ENCODE measurements at places on chromosomes 12 and 14.

GRCh38 chr12:41142376-41142775 lies 45.7 kb upstream of the PDZRN4 start:
- DNase-seq: no peak

DNA sequence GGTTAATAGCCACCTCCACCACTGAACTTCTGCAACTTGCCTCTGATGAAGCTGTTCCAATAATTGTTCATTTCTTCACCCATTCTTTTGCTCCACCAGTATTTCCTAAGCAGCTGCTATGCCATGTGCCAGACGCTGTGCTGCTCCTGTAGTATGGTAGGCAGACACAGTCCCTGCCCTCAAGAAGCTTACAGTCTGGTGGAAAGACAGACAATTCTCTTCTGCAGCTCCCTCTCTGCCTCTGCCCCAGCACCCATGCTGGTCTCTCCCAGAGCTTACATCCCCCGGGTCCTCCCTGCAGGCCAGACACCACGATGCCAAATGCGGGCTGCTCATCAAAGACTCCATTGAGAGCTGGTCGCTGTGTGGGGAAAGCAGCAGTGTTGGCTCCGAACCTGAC lies 111.6 kb upstream of the ESRRB start:
- DNase-seq: no peak

GRCh38 chr14:89564989-89565388 lies 148.0 kb upstream of the FOXN3 start:
- no peak for DNase-seq

DNA sequence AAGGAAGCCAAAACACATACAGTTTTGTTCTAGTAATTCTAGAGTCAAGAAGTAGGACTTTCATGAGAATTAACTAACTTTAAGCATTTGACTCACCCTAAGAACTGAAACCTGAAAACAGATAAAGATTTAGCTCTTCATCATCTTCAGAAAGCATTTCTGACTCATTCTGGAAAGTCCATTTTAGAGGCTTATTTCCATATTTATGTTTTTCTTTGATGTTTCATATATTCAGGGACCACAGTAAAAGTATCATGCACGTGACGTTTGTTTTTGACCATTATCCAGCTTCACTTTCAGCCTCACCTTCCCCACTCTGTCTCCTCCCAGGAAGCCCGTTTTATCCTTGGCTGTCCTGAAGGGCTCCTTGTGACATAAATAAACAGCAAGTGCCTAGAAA lies 79.2 kb downstream of the MDGA2 start:
- DNase-seq: no peak

DNA sequence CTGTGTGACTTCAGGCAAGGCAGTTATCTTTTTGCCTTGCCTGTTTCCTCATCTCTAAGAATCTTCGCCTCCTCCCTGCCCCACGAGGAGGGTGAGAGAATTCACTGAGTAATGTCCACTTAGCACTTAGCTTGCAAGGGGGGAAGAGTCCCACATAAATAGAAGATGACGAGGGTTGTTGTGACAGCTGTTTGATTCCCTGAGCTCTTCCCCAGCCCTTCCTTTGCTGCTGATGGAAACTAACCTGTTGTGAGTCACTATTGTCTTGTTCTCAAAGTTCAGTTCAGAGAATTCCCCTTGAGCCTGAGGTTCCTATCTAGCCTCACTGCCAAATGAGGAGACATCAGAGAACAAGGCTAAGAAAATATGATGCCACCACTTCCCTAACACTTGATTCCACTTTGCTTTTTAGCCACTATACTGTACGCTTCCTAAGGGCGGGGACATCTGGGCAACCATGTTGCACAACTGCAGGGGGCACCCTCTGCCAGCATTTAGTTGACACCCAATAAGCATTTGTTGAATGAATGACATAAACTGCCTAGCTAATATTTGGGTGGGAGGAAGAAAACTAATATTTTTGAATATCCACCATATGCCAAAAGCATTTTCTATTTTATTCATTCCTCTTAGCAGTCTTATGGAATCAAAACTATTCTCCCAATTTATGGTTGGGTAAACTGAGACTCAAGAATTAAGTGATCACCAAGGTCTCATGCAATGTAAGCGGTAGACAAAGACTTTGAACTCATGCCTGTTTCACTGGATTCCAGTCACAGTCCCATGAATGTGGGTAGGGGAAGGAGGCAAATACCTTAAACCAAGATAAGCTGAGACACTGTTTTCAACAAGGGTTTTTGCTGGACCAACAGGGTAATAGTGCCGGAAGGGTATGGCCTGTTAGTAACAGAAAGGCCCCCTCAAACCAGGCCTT lies 77.6 kb downstream of the ZFP36L1 start:
- no peak for DNase-seq

GRCh38 chr14:102784892-102785594 lies 7.8 kb downstream of the TRAF3 start:
- DNase-seq: no peak

DNA sequence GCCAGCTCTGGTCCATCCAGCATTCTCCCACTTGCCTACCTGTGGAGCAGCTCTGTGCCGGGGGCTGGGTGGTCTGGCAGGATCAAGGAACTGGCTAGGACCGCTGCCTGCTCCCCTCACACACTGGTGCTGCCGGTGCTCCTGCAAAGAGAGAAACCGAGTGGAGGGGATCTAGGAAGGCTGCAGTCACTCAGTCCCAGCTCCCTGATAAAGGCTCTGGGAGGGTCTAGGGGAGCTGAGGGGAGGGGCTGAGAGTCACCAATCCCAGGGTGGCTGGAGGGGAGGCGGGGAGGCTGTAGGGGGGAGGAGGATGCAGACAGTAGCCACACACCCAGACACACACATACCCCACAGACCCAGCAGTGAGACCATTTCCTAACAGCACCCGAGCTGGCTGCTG lies at the start of gene TAC3:
Gene TAC3, minus strand, starts transcription at position 182 of the 400 bp plus-strand sequence. CDS start 732 bp downstream, outside the sequence.
- DNase-seq: peak; percentile 25

GRCh38 chr12:92034858-92035401 lies 110.7 kb downstream of the BTG1 start:
- no peak for DNase-seq

- DNase-seq: no peak
These were observed 134.2 kb downstream of the HMGA2 start for GRCh38 chr12:65958456-65958855.

DNA sequence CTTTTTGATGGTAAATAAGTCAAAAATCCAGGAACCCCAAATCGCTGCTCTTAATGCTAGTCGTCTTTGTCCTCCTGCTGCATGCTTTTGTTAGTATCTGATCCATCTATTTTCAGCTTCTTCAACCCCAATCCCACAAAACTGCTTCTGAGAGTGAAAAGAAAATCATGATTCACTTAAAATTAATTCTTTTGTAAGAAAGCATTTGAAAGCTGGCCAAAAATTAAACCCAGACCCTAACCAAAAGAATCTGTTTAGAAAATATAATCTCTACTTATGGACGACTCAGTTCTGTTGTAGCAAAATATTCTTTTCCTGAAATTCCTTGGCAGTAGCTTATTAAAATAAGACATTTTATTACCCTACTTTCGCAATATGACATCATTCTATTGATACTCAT lies 443.6 kb upstream of the SYT1 start:
- no peak for DNase-seq

GRCh38 chr12:674272-674781 lies 11.1 kb upstream of the NINJ2 start:
- DNase-seq: peak; percentile 63

DNA sequence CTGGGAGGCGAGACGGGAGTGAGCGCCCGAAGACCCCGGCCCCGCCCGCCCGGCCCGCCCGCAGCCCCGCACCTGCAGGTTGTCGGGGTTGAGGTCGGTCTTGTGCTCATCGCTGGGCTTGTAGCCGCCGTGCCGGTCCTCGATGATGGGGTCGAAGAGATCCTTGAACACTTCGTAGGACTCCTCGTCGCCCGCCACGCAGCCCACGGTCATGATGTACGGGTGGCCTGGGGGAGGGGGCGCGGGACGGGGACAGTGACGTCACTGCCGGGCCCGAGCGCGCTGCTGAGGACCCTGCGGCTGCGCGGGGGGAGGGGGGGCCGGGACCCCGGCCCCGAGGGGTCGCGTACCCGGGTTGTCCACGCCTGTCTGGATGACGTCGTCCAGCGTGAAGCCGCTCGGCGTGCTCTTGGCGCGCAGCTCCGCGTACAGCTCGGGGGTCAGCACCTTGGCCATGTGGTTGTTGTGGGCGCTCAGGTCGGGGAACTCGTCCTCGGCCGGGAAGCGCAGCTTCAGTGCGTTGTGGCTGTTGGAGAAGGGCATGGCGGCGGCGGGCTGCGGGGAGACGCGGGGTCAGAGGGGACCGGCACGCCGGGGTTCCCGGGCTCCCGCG lies 573 bp downstream of the CKB start:
- no peak for DNase-seq

GRCh38 chr12:26193539-26193938 lies 1.8 kb upstream of the SSPN start:
- DNase-seq: no peak

GRCh38 chr12:55931780-55932550 lies 1.0 kb downstream of the DGKA start:
- DNase-seq: peak; percentile 65

GRCh38 chr12:5456030-5456429 lies 24.1 kb downstream of the NTF3 start:
- no peak for DNase-seq

DNA sequence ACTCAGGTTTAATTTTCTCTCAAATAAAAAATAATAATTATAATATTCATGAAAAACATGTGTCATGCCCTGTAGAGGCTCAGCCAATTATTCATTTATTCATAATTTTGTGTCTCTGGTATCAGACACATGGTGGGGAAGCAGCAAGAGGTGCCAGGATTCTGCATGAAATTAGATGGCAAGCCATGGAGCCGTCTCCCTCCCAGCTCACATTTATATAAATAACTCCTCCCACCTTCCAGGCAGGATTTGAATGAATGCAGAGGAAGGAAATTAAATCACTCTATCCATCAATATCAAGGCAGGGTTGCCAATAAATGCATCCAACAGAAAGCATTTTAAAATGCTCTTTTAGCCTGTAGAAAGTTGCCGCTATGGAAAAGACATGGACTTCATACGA lies 98.1 kb downstream of the PTPRR start:
- DNase-seq: no peak

GRCh38 chr12:79521576-79521975 lies 169.2 kb downstream of the PAWR start:
- no peak for DNase-seq

DNA sequence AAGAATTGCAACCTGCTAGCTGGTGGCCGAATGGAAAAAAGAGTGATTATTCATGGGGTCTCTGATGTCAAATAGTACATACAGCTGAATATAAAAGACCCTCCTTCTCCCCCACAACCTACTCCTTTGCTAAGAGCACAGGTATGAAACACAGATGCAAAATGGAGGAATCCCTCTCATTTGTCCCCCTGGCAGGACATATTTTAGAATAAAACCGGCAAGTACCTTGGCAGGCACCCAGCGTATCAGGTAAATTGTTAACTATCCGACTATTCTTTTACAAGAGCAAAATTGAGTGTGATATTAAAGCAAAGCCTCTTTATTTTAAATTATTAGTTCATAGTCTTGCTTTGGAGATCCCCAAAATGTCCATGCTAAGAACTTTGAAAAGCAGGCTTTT lies 73.7 kb upstream of the USP44 start:
- DNase-seq: no peak

DNA sequence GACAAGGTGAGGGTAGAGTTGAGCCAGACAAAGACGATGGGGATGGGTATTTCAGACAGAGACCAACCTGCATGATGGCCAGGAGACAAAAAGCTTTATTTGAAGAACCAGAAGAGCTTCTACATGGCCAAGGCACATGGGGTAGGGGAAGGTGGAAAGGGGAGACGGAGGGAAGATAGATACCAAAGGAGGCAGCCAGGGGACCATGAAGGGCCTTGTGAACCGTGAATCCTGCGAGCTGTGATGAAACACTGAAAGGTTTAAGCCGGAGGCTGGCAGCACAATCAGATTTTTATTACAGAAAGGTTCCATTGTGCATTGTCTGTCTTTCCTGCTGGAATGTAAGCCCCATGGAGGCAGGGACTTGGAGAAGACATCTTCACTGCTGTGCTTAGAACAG lies 72.4 kb downstream of the PLXNC1 start:
- DNase-seq: no peak

DNA sequence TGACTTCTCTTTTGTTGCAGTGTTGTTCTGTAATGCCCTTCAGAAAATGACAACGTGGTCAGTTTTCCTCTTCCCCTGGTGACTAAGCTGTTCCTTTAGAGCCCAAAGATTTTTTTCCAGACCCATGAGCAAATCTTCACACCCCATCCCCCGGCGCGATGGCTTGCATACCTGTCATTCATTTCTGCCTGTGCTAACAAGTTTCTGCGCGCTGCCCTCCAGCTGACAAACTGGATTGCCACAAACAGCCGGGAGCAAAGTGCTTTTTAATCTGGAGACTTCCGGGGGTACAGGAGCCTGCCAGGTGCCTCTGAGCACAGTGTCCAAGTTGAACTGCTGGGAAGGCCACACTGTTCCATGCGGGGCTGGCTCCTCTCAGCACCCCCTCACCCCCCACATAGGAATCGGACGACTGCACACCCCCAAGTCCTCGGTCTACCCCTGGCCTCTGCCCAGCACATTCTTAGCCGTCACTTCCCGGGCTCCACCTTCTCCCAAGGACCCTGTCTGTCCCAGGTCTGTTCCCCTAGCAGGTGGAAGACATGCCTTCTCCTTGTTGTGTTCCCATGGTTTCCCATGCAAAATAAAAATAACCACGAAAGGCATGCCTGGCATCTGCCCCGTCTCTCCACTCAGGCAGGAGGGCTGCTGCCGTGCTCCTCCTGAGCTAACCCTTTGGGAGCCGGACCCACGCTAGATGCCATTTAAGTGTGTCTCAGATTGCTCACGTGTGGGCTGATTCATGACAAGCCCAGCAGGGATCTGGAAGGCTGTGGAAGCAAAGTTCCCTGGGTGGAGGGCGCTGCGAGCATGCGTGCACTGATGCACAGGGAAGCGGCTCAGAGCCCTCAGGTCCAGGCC lies 14.1 kb downstream of the RILPL1 start:
- no peak for DNase-seq

GRCh38 chr12:124577374-124577773 lies 10.0 kb upstream of the NCOR2 start:
- DNase-seq: no peak

- no peak for DNase-seq
These were observed 721.4 kb downstream of the TMTC2 start for GRCh38 chr12:83408146-83408545.

- DNase-seq: no peak
These were observed 518.4 kb downstream of the MED13L start for GRCh38 chr12:115758877-115759620.

DNA sequence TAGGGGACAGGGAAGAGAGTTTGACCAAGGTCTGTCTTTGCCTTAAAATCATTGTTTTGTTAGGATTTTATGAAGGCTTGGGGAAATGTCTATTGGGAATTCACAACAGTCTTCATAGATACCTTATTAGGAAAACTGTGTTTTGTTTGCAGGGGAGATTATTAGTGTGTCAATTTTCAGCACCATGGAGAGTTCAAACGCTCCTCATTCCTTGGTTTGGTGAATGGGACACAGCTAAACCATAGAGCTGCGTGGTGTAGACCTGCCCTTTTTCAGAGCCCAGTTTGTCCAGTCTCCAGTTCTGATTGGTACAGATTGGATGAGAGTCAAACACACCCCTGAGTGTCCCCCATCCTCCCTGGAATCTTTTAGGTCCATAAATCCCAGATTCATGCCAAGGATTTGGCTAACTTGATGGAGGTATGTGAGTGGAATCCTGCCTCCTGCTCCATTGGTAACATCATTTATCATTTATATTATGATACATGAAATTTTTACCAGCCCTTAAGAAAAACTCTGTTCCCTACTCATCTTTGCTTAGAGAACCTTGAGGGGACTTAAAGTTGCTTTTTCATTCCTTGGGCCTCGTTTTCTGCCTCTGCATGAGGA lies 12.0 kb downstream of the NGDN start:
- DNase-seq: peak; percentile 25
